ENCODE measurements at places on chromosomes 1 and 21. TPM values are rescaled to one million over a fixed set of nuclear protein-coding genes. Genes with fewer than 3 reads are reported as not detected.

DNA sequence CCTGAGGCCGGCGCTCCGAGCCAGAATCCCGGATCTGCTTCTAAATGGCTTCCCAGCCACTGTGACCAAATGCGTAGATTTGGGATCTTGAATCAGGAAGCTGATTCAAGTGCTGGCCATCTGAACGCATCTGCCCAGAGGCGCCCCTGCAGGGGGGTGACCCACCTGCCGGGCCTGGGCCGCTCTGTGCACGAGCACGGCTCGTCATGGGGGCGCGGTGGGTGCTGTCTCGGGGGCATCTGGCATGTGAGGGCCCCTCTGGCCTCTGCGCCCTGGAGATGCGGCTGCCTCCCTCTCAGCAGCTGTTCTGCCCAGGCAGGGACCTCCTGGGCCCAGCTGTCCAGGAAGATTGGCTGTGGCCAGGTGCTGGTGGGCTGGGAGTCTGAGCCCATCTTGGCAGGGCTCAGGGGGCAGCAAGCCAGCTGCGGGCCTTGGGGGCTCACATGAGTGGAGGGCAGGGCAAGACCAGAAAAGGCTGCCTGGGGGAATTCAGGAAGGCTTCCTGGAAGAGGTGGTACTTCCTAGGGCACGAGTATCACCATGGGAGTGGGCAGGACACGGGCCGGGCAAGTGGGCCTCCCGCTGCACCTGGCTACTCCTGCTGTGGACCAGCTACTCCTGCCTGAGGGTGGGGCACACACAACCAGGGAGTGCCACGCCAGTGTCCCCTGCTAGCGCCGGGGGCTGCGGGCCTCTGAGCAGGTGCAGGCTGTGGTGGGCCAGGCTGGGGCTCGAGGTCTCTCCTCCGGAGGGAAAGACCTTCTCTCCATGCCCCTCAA lies 25.1 kb downstream of the PLCH2 start:
- DNase-seq, result no peak

- no peak for DNase-seq
Observed at GRCh38 chr1:245301162-245301580, 146.4 kb downstream of the KIF26B start.

DNA sequence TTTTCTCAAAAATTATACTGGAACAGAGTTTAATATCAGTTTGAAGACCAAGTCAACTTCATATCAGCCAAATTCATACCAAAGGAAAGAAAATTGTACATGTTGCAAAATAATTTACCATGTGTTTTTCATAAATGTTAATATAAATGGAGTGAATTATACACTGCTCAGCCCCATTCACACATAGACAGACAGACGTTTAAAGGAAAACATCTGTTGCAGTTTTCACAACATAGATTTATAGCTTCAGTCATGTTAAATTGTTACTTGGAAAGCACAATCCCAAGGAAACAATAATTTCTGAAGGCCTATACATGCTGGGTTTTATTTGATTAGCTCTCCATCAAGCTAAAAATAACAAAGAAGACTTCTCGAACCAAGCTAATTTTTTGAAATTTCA lies 27.8 kb upstream of the HYI start:
- DNase-seq, result no peak

GRCh38 chr1:196877964-196878363 lies 9.9 kb upstream of the CFHR4 start:
- DNase-seq, result no peak

DNA sequence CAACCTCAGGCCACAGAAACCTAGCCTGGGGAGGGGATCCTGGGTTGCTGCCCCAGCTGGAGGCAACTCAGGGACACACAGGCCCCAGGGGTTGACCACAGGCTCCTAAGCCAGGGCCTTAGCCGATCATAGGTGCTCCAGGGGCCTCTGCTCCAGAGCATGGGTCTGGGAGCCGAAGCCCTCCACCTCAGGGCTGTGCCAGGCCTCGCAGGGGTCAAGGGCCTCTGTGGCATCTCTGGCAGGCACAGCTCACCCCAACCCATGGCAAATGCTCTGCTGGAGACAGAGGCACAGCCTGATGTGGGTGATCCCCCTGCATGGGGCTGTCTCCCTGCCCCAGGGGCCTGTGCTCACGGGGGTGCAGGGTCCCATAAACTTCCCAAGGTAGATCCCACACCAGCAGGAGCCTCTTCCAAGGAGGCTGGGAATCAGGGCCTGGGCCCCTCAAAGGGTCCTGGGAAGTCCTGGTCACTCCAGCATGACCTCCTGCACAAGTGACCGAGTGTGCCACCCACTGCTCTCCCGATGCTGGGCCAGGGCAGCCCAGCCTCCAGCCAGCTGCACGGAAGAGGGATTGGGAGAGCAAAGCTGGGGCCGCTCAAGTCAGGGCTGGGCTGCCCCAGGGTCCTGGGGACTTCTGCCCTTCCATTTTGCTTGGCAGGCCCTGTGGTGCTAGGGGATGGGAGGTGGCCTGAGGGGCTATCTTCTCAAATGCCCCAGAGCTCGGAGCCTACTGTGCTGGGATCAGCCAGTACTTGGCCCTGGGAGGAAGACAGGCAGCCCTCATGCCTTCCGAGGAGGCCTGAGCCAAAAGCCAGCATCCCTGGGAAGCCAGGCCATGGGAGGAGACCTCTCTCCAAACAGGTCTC lies 22.2 kb upstream of the PRSS38 start:
- DNase-seq, result no peak

GRCh38 chr1:201662646-201663045 lies 123.7 kb downstream of the NAV1 start:
- DNase-seq, result no peak

- DNase-seq, result no peak
Observed at GRCh38 chr1:215681041-215681440, 113.9 kb downstream of the KCTD3 start.

DNA sequence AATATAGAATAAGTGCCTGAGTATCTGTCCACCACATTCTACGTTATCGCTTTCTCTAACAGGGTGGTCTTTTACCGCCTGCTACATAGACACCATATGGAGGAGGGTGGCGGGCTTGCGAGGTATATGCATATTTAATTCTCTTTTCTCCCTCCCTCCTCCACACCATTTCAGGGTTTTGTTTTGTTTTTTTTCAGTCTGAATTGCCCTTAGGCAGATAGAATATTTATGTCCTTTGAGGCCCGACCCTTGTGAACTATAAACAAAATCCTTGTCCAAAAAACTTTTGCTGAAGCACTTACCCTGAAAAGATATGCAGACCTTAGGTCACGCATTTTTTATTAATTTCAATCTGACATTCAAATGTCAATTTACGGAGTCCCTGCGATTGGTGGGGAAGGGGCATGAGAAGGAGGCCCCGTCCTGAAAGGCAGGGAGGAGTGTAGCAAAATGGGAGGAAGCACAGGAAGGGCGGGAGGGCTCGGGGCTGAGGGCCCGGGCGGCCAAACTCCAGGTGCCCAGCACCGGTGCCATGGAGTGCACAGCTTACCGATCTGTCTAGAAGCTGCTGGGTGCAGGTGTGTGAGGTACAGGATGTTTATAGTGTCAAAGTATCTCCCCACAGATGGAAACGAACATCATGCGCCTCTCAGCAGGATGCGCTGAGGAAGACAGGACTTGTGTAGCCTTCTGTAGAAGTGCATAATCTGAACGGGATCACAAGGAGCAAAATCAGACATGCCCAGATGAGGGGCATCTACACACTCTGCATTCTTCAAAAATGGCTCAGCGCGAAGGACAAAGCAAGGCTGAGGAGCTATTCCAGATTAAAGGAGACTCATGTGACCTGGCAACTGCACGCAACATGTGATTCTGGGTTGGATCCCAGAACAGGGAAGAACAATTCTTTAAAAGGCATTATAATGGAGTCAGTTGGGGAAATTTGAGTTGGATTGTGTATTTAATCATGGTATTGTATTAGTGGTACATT lies 68.8 kb upstream of the LYST start:
- no peak for DNase-seq

DNA sequence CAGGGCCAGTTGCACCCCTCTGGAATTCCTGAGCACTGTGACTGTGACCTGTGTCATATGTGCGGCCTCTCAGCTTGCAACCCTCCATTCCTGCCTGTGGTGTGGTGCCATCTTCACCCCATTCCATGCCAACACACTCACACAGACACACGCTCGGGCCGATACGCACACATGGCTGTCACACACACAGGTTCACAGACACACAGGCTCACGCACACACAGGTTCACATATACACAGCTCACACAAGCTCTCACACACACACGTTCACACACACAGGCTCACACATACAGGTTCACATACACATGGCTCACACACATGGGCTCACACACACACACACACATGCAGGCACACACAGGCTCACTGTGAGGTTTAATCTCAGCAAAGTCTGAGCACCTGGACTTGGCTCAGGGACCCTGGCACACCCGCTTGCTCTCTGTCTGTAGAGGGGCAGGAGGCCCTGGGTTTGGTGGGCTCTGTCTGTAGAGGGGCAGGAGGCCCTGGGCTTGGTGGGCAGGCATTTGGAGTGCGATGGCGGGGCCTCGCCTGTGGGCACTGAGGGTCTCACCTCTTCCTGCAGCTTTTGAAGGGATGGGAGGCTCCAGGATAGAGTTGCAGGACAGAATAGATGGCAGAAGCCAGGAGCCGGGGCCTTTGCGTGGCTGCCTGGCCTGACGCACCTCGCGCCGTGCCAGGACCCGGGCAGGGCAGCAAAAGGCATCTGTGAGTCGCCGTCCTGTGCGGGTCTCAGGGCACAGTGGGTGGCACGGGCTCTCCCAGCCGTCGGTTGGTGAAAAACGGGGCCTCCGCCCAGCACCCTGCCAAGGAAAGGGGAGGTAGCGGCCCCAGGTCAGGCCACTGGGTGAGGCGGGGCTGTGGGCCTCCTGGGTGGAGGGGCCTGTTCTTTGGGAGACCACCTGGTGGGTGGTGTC lies 17.1 kb downstream of the COL18A1 start:
- DNase-seq, result no peak

GRCh38 chr1:30853350-30853749 lies 55.2 kb downstream of the SDC3 start:
- no peak for DNase-seq

GRCh38 chr1:205073511-205073910 lies 10.7 kb downstream of the TMEM81 start:
- no peak for DNase-seq

GRCh38 chr1:217133958-217134856 lies 411.0 kb upstream of the ESRRG start:
- no peak for DNase-seq

GRCh38 chr1:200525090-200525987 lies 95.2 kb downstream of the KIF14 start:
- DNase-seq, result no peak

- no peak for DNase-seq
Observed at GRCh38 chr1:201021630-201022492, 1.7 kb downstream of the KIF21B start.

GRCh38 chr1:3372317-3372716 lies 82.1 kb upstream of the ARHGEF16 start:
- no peak for DNase-seq

- DNase-seq, result no peak
Observed at GRCh38 chr1:39531526-39531925, 40.1 kb downstream of the BMP8A start.

DNA sequence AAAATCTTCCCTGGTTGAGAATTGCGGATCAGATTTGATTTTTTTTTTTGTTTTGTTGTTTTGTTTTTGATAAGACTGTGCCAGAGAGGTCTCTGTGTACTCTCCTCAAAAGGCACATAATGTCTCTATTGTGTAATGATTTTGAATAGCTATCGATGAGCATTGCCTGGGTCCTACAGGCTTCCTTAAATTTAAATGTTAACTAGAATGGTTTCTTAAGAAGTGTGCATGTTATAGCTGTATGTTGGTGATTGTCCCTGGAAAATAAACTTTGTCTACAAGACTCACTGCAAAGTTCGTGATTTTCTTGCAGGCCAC lies 121.2 kb downstream of the ITSN1 start:
- DNase-seq, result no peak

Gene PRDM16
- 68.9 TPM for total RNA-seq

Gene TMEM269
- total RNA-seq, result 0.27 TPM

Gene SH3GLB1
- total RNA-seq, result 49.1 TPM

Gene ZSCAN20
- total RNA-seq, result 7.6 TPM

Data from thoracic aorta (tissue), 2 donors.